ENCODE measurements at places on chromosomes 13 and 19.
A peak's percentile ranks its signal among the peaks of the same experiment; 100 is the strongest.

DNA sequence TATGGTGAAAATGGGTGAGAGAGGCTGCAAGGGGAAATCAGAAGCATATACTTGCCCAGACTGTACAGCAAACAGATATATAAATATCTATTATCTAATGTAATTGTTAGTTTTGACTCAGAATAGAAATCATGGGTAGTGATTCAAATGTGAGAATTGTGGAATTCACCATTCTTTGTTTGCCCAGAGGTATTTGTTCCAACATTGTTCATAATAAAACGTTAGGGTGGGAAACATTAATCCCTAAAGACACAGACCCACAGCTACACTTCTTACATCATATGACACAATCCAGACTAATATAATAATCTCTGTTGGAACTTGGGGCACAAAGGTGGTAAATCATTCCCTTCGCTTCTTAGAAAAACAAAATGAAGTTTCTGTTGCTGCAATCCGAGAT lies 646.5 kb upstream of the SLITRK6 start:
- no peak for DNase-seq

GRCh38 chr19:4597975-4598671 lies 38.6 kb upstream of the SEMA6B start:
- DNase-seq, result peak; percentile 90

DNA sequence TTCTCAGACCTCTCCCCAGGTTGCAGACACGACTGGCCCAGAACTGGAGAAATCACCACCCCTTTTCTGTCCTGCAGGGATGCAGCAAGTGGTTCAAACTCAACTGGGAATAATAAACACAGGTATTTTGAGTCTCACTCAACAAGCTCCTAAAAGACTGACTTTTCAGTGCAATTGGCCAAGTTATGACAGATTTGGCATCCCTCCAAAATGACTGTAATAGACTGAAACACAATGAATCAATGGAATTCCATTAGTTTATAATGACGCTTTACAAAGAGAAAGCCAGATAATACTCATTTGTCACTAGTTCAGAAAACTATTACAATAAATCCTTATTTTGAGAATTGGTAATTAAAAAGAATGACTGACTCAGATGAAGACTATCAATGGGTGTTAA lies 38.1 kb downstream of the MIPEP start:
- no peak for DNase-seq

DNA sequence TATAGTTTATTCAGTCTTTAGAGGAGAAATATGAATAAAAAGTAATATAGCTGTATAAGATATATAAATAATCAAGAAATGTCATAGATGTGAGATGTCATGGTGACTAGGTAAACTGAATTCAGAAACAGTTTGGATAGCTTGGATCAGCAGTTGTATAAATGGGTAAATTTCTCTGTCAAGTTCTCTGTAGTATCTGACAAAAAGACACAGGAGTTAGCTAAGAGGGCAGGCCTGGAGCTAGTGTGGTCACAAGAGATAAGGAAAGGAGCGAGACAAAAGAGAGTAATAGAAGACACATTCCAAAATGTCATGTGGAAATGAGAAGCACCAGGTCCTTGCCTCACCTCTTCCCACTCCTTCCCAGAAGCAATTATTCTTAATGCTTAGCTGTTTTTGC lies 349.0 kb downstream of the LMO7 start:
- DNase-seq, result peak; percentile 90
